ENCODE measurements at places on chromosomes 3 and 15.

- DNase-seq: peak; percentile 34
Observed at GRCh38 chr3:19866751-19867347, 67.2 kb downstream of the EFHB start.

DNA sequence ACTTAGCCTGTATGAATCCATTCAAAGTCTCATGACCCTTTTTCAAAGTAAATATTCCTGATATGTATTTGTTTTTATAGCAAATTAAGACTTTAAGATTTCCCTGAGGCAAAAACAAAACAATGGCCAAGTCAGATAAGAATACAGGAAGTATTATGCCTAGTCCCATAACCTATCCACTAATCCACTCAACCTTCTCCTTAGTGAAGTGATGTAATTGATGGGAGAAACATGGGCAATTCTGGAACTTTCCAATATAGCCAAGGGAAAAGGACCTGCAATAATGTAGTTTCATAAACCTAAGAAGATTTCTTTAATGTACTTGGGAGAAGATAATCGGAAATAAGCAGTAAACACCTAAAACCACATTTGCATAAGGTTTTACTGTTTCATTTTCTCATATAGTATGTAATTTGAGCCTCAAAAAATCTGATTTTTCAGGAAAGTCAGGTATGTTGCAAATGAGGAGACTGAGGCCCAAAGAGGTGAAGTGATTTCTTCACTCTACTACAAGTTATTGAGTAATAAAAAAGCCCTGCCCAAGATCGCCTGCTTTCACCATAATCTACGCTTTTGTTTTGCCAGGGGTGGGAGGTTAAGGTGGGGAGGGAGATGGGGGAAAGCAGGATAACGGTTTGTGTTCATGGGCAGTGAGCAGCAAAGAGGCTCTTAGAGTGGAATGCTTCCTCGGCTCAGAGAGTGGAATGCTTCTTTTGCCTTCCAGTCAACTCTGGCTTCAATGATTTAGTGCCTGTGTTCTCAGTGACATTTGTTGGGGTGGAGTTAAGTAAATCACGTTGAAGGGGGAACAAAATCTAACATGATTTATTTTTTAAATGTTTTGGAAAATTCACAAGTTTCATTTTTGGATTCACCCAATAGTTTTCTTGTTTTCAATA, 95.0 kb upstream of the FNDC3B start:
- DNase-seq: no peak

DNA sequence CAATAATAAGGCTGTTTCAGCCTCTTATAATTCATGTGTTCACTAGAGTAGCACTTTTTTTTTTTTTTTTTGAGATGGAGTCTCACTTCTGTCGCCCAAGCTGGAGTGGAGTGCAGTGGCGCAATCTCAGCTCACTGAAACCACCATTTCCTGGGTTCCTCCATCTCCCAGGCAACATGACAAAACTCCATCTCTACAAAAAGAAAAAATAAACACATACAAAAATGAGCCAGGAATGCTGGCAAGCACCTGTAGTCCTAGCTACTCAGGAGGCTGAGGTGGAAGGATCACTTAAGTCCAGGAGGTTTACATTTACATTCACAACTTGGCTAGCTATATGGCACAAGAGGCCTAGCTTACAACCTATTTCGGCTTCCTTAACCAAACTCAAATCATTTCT, 6.8 kb downstream of the USP4 start:
- DNase-seq: no peak

DNA sequence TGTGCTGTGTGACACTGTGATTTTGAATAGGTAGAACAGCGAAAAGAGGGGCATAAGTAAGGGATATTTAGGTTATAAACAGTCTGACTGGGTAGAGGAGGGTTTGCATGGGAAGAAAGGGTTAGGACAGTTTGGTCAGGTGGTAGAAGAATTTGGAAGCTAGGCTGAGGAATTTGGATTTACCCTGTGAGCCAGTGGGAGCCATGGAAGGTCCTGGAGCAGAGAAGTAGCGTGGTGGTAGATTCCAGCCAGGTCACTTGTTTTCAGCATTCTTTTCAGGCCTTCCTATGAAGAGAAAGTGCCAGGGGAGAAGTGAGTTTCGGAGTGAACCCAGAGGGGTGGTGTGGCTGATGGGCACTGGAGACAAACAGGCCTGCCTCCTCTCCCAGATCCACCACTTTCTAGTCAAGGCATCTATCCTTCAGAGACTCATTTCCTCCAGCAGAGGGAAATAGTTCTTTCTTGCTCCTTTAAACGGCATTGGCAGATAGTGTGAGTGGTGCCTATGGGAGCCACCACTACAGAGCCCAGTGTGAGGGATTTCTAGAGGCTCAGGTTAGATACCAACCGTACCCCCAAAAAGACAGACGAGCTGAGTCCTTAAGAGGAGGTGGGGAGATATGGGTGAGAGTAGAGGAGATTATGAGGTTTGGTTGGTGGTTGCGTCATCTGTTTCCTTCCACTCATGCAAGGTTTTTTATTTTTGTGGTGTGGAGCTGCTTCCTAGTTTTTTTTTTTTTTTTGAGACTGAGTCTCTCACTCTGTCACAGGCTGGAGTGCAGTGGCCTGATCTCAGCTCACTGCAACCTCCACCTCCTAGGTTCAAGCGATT, 21.2 kb downstream of the PXK start:
- no peak for DNase-seq

DNA sequence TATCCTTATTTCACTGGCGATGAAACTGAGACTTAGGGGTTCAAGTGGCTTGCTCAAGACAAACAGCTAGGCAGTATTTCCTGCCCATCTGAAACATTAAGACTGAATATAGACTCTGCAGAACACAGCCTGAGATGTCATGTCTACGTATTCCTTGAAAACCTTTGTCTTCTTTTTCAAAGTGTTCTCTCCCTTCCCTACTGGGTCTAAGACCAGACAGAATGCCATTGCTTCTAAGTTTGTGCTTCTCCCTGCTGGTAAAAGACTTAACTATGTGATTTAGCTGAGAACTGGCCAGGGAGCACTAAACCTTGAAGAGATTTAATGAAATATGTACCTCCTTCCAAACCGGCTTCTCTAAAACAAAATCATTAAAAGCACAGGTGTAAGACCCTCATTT, 9.9 kb downstream of the BCL6 start:
- DNase-seq: no peak

GRCh38 chr15:75380773-75381172, 12.4 kb upstream of the MAN2C1 start:
- DNase-seq: no peak

DNA sequence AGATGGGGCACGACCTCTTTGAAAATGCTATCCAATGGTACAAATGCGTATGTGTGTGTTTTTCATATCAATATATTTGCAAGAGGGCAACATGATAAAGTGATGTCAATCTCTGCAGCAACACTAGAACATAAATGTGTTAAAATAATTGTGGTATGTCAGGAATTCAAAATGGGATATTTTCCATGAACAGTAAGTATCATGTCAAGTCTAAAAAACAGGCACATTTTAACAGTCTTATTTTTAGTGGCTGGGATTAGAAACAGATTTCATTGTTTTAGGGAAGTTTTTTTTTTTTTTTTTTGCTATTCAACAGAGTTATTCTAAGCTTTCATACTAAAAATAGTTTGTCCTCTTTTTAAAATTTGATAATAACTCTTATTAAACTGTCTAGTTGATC, 209.8 kb downstream of the GAP43 start:
- no peak for DNase-seq

- no peak for DNase-seq
Observed at GRCh38 chr15:25226360-25226759, 212.5 kb downstream of the UBE3A start.

DNA sequence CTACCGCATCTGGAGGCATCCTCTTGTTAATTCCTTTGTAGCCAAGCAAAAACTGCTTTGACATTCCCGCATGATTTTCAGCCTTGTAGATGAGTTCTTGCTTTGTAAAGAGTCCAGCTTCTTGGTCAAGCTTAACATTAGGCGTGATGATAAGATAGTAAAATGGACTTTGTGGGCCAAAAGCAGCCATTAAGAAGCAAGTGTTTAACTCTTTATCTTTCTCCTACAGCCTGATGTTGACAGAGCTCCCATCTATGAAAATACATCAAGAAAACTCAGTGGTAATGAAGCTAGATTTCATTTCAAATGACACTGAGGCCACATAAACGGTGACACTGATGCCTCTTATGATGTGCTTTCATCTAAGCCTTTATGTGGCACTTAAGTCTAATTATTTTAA, 33.2 kb downstream of the FNDC3B start:
- DNase-seq: no peak

- DNase-seq: no peak
Observed at GRCh38 chr3:2958551-2958950, 151.6 kb downstream of the IL5RA start.

GRCh38 chr3:79869461-79870312, 101.9 kb upstream of the ROBO1 start:
- no peak for DNase-seq

- no peak for DNase-seq
Observed at GRCh38 chr15:27869697-27870281, 229.3 kb downstream of the OCA2 start.

GRCh38 chr3:143902210-143902609, 53.9 kb upstream of the SLC9A9 start:
- DNase-seq: no peak

GRCh38 chr15:39204031-39204430, 376.8 kb upstream of the THBS1 start:
- DNase-seq: no peak

- no peak for DNase-seq
Observed at GRCh38 chr3:168539909-168540308, 444.2 kb upstream of the GOLIM4 start.

DNA sequence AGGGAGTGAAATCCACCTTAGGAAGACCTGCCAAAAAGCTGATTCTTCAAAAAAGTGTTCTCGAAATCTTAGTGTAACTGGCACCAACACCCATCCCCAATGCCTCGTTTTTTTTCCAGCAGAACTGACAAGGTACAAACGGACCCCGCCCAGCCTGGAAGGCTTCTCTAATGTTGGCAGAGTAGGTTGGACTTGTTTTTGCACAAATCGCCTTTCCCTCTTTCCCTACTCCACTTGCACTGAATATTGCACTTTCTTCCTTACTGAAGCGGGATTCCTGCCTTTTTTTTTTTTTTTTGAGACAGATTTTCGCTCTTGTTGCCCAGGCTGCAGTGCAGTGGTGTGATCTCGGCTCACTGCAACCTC, 544 bp upstream of the TIMMDC1 start:
- DNase-seq: no peak

- DNase-seq: no peak
Observed at GRCh38 chr3:190076136-190076535, 44.6 kb downstream of the P3H2 start.

GRCh38 chr15:83602021-83602420, 51.9 kb upstream of the ADAMTSL3 start:
- no peak for DNase-seq

DNA sequence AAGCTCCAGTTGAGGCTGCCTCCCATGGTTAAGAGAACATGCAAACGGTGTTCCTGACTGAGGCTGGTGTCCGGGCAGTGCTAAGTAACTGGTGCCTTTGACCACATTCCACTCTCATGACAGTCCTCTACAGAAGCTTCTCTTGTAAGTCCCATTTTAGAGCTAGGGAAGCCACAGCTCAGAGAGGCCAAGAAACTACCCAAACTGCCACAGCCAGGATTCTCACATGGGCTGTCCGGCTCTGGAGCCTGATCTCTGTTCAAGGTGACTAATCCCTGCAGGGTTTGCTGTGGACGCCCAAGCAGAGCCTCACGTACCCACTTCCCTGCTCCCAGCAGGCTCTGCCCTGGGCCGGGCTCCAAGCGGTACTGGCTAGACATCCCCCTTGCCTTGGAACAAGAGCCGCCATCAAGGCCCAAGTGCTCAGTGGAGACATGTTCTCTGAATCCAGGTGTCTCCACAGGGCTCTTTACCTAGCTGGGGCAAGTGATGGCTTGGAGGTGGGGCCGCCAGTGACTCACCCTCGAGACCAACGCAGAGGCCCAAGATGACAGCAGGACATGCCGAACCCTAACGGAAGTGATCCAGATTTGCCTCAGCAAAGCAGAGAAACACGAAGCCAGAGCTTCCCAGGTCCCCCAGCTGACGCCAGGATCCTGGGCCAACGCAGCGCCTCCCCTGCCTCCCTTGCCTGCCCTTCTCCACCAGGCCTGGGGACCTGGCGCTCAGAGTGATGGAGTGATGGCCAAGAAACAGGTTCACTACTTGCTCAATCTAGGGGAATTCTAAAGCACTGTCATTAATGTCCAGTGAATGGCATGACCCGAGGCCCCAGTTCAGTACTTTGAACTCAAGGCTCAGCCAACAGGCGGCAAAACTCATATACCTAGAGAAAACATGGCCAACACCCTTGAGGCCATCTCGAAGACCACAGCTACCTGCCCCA, 24.4 kb downstream of the KLHL25 start:
- no peak for DNase-seq

DNA sequence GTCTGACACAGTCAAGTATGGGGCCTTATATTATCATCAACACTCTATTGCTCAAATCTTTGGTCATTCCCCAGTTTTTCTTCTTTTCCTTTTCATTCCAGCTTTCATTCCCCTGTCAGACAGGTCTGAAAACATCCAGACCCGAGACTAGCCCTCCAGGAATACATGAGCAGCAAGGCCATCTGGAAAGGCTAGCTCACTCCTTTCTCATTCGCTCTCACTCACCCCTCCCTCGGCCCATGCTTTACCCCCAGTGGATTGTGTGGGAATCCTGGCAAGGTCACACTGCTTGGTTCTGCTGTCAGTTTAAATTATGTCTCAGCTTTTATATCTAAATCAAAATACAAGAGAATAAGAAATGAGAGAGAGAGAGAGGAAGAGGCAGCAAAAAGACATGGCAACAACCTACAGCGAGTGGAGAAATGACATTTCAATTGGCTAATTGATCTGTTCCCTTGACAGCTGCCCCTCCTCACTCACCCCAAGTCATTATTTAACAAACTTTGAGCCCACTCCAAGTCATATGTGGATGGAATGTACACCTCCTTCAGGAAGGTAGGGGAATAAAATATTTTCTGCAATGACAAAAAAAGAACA, 962.2 kb downstream of the TUSC7 start:
- no peak for DNase-seq

DNA sequence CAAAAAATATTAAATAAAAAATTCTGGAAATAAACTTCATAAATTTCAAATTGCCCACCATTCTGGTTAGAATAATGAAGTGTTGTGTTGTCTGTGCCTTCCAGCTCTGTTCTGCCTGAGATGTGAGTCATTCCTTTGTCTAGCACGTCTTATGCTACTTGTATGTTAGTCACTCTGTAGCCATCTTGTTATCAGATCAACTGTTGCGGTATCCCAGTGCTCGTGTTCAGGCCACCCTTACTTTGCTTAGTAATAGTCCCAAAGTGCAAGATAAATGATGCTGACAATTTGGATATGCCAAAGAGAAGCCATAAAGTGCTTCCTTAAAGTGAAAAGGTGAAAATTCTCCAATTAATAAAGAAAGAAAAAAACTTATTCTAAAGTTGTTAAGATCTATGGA, 527.5 kb downstream of the NAALADL2 start:
- DNase-seq: no peak

- no peak for DNase-seq
Observed at GRCh38 chr3:188067932-188068331, 86.0 kb upstream of the LPP start.

GRCh38 chr3:53217175-53217574, 38.6 kb downstream of the TKT start:
- DNase-seq: no peak
